NCI-H2029 treated with DMSO at 0.1 percent for 48 hours (cell line): ENCODE measurements at places on chromosomes 7 and 10.
A peak's percentile ranks its signal among the peaks of the same experiment; 100 is the strongest.

GRCh38 chr10:100568912-100569311 is 33.2 kb downstream of the HIF1AN start:
- DNase-seq: no peak

GRCh38 chr7:3861941-3862340 is 560.9 kb downstream of the SDK1 start:
- DNase-seq: no peak

GRCh38 chr7:85023916-85024315 is 162.9 kb downstream of the SEMA3D start:
- DNase-seq: no peak

GRCh38 chr10:18719811-18720210 is 60.6 kb downstream of the ARL5B start:
- DNase-seq: no peak

DNA sequence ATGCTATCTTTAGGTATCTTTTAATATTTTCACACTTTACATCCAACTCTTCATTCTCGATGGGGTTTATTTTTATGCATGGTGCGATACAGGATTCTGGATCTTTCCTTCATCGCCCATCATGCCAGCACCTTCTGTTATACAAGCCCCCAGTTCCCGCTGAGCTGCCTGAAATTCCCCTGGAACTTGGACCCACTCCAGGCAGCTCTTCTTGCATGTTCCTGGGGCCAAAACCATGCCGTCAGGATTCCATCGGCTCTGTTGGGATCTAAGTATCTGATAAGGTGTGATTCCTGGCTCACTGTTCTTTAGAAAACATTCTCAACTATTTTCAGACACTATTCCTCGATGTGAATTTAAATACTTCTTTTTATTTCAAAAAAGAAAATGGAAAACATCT is 40.5 kb upstream of the PPP2R2D start:
- DNase-seq: no peak

DNA sequence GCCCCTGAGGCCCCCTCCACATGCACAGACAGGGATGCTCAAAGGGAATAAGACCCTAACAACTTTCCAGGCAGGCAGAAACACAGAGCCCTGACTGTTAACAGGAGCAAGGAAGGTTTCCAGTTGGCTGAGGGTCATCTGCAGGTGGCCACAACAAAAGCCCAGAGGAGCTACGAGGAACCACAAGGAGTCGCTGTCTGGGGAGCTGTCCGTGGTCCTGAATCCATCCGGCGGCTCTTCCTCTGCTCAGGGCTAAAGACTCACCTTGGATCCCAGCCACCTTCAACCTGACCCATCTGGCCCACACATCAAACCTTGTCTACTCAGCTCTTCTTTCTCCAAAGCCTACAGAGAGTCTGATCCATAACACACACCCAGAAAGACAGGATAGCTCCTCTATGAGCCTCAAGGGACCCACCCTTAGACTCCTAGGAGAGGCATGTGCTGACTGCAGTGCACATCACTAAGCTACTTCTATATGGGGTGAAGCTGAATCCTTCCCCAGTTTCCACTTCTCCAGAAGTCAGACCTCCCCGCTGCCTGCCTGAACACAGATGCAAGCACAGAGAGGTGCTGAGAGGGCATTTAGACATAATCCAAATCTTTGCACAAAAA is 104.0 kb downstream of the SLIT1 start:
- no peak for DNase-seq

DNA sequence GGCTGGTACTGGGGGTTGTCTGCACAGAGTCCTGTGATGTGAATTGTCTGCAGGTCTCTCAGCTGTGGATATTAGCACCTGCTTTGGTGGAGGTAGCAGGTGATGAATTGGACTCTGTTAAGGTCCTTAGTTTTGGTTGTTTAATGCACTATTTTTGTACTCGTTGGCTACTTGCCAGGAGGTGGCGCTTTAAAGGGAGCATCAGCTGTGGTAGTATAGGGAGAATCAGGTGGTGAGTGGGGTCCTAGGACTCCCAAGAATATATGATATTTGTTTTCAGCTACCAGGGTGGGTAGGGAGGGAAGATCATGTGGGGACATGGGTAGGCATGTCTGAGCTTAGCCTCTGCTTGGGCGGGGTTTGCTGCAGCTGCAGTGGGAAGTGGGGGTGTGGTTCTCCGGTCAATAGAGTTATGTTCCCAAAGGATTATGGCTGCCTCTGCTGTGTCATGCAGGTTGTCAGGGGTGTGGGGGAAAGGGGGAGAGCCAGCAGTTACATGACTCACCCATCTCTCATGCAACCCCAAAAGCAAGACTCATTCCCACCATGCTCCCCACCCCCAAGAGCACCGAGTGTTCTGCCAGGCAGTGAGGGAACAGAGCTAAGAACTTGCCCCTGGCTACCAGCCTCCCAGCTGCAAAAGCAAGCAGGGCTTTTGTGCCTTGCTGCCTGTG is 53.7 kb upstream of the ZNF273 start:
- DNase-seq: peak; percentile 24

GRCh38 chr10:86400705-86401587 is 34.4 kb upstream of the GRID1 start:
- no peak for DNase-seq

GRCh38 chr7:16644636-16645592 is 640 bp downstream of the ANKMY2 start:
- no peak for DNase-seq

DNA sequence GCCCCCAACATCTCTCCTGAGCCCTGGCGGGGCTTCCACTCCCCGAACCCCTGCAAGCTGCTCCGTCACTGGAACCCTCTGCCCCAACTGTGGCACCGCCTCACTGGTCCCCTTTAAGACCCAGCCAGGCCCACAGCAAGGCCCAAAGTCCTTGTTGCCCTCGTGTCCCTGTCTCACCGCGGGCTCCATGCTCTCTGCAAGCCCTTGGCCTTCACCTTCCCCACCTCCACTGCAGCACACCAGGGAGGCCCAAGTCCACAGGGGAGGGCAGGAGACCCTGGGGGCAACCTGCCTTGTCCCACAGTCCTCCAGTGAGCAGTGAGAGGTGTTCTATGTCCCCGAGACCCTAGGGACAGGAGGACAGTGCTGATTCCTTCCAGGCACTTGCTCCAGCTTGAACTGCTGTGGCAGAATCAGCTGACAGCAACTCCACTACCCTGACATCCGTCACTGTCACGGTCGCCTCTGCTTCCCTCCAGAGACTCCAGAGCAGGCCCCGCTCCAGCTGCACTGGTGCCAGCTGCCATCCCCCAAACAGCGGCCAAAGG is 105.3 kb downstream of the CYTH3 start:
- DNase-seq: no peak

- DNase-seq: no peak
These were observed 28.1 kb upstream of the NFKB2 start for GRCh38 chr10:102367441-102367840.

DNA sequence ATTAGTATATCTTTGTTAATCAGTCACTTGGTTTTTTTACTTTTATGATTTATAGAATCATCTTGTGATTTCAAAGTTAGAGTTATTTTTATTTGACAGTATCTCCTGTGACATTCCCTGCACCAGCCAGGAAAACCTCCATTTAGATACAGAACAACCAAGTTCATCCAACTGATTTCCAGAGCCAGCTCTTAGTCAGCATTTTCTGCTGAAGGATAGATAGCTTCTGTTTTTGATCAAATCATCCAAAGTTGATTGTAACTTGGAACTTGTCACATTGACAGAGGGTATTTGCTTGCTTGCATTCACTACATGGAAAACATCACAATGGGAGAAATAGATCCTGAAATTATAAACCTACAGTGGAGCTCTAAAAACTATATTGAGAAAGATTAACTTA is 122.6 kb downstream of the PON1 start:
- no peak for DNase-seq

GRCh38 chr10:33884604-33885003 is 550.1 kb upstream of the NRP1 start:
- DNase-seq: no peak

DNA sequence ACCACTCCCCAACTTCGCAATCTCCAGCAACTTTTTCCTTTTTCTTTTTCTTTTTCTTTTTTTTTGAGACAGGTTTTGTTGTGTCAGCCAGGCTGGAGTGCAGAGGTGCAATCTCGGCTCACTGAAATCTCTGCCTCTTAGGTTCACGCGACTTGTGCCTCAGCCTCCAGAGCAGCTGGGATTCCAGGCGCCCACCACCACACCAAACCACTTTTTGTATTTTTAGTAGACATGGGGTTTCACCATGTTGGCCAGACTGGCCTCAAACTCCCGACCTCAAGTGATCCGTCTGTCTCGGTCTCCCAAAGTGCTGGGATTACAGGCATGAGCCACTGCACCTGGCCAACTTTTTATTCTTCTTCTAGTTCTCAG is 55.0 kb downstream of the KIAA1549 start:
- no peak for DNase-seq

- no peak for DNase-seq
These were observed 56.3 kb downstream of the PRPF18 start for GRCh38 chr10:13643016-13643415.

DNA sequence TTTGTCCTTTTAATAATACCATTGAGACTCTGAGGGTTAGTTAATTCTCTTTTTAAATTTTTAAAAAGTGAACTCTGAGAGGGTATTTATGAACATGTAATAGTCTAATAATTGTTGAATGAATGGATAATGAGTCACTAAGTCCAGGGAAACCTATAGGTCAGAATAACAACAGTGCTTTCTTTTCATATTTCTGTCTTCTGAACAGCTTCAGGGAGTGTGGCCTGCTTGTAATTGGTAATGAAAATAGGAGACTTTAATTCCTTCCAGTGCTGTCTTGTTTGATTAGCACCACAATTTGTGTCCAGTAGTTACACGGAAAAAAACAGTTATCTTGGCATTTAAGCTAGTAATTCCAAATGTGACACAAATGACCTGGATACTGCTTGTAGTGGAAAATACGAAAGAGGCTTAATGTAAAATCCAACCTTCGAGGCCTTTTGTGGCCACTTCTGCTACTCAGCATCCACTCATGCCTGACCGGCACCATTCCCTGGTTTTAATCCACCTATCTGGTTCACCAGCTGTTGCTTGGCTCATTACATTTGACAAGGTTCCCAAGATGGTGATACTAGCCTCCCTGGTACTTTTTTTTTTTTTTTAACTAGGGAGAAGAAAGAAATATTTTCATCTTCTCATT is 149.3 kb upstream of the IMMP2L start:
- DNase-seq: no peak

- no peak for DNase-seq
These were observed at the start of gene CYP3A4 for GRCh38 chr7:99784007-99784406. CYP3A4 (minus strand) TSS chr7:99784184; CDS start chr7:99784081, 103 bp downstream.

GRCh38 chr7:128318691-128319090 is 25.0 kb downstream of the RBM28 start:
- no peak for DNase-seq
